Activated T-helper 17 cell treated with anti-CD3 and anti-CD28 coated beads, Interleukin-2, amount 50 U/mL, for 72 hours (primary cell): ENCODE measurements at places on chromosomes 7 and 10. TPM values are rescaled to one million over a fixed set of nuclear protein-coding genes. Genes with fewer than 3 reads are reported as not detected.

NEURL1 gene
- 3.7 TPM for total RNA-seq

CRYGN gene
- not detected for total RNA-seq

FAM24A gene
- not detected for total RNA-seq

COMMD3 gene
- total RNA-seq, result 76.9 TPM

GIMAP5 gene
- 106 TPM for total RNA-seq

AOC1 gene
- total RNA-seq, result not detected

PPP1R17 gene
- not detected for total RNA-seq

MRLN gene
- total RNA-seq, result not detected

GNG11 gene
- not detected for total RNA-seq

LLCFC1 gene
- not detected for total RNA-seq

CYP26C1 gene
- total RNA-seq, result not detected

TRIL gene
- total RNA-seq, result not detected

C10orf143 gene
- 0.95 TPM for total RNA-seq

TMEM139 gene
- 1.9 TPM for total RNA-seq

VSTM2A gene
- total RNA-seq, result not detected

KCND2 gene
- not detected for total RNA-seq

PIK3CG gene
- total RNA-seq, result 21.6 TPM

PIK3AP1 gene
- total RNA-seq, result 6.6 TPM

C10orf105 gene
- 1.0 TPM for total RNA-seq

CDHR1 gene
- 0.11 TPM for total RNA-seq

INSYN2A gene
- not detected for total RNA-seq

RASA4B gene
- total RNA-seq, result 23.3 TPM

MACROH2A2 gene
- 2.4 TPM for total RNA-seq

PKD2L1 gene
- 0.30 TPM for total RNA-seq

DRGX gene
- not detected for total RNA-seq

TRDMT1 gene
- 3.3 TPM for total RNA-seq

EVX1 gene
- total RNA-seq, result not detected

WDR86 gene
- total RNA-seq, result not detected

CHN2 gene
- not detected for total RNA-seq

CREB5 gene
- total RNA-seq, result not detected

CPA5 gene
- total RNA-seq, result 27.6 TPM

GOLGA7B gene
- total RNA-seq, result 8.2 TPM

HELLS gene
- total RNA-seq, result 160 TPM

STAG3 gene
- 7.8 TPM for total RNA-seq

GIMAP1 gene
- 5.1 TPM for total RNA-seq

GARIN1A gene
- 1.8 TPM for total RNA-seq

ABCB4 gene
- not detected for total RNA-seq

ITPRID1 gene
- not detected for total RNA-seq

GJD4 gene
- not detected for total RNA-seq

MUC12 gene
- total RNA-seq, result 0.93 TPM

ARID5B gene
- 93.8 TPM for total RNA-seq

ADCK2 gene
- total RNA-seq, result 28.4 TPM

LAMB1 gene
- total RNA-seq, result not detected

SPOCK2 gene
- total RNA-seq, result 191 TPM

RELN gene
- total RNA-seq, result not detected

CALHM1 gene
- not detected for total RNA-seq

CALY gene
- total RNA-seq, result not detected

MMD2 gene
- not detected for total RNA-seq

ATP6V0A4 gene
- 0.42 TPM for total RNA-seq

PTPRE gene
- 32.7 TPM for total RNA-seq
